ENCODE measurements at places on chromosomes 3 and 15.

DNA sequence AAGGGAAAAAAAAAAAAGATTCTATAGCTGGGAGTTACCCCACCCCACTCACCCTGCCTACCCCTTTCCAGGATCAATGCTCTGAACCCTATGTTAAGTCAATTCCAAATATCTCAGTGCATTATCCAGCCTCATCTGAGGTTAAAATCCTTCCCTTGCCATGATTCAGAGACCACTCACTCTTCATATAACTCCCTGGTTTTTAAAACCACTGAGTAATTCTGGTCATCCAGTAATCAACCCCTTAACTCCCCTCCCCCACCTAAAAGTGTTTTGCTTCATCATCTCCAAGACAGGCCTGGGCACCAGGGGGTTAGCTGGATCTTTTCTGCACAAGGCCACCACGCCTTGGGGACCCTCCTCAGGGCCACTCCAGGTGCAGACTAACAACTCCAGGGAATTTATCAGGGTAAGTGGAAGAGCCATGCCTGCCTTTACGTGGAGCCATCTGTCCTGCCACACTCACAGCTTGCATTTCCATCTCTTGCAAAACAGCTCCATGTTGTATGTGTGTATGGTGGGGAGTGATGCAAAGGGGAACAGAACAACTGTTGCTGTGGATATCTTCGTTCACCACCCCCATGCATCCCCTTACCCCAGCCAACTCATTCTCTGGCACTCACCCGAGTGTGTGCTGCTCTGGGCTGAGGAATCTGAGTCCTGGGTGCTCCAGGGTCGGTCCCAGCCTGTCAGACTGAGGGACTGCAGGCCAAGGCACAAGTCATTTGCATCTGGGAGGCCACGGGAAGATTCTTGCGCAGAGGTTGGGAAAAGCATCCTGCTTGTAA lies 30.7 kb upstream of the RPS17 start:
- DNase-seq = no peak

DNA sequence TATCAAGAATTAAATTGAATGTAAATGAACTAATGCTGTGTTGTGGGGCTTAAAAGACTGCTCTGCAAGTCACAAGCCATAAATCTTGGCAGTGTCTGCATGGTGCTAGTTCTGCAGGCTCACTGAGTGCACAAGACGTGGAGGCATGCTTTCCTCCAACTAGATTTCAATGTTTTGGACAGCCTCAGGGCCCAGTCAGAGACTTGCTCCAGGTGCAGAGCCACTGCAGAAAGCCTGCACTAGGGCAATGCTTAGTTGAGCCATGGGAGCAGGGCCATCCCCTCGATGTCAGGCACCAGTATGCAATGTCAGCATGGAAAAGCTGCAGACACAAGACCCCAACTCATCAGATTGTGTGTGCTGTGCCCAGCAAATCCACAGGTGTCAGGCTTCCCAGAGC lies 234.5 kb upstream of the CDIN1 start:
- no peak for DNase-seq

DNA sequence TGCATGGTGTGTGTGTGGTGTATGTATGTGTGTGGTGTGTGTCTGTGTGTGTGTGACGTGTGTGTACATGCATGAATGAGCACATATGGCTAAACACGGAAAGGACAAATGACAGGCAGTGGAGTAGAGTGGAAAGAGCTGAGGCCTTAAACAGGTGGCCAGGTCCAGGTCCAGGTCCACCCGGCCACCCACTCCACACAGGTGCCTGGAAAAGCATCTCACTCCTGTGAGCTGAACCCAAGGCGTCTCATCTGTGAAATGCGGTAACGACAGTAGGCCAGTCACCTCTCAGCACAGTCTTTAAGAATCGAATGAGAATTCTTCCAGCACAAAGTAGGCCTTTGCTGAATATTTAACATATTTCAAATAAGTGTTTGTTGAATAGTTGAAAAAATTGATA lies 58.7 kb downstream of the ATP10A start:
- no peak for DNase-seq

GRCh38 chr3:143443851-143444331 lies 324.3 kb downstream of the CHST2 start:
- no peak for DNase-seq

DNA sequence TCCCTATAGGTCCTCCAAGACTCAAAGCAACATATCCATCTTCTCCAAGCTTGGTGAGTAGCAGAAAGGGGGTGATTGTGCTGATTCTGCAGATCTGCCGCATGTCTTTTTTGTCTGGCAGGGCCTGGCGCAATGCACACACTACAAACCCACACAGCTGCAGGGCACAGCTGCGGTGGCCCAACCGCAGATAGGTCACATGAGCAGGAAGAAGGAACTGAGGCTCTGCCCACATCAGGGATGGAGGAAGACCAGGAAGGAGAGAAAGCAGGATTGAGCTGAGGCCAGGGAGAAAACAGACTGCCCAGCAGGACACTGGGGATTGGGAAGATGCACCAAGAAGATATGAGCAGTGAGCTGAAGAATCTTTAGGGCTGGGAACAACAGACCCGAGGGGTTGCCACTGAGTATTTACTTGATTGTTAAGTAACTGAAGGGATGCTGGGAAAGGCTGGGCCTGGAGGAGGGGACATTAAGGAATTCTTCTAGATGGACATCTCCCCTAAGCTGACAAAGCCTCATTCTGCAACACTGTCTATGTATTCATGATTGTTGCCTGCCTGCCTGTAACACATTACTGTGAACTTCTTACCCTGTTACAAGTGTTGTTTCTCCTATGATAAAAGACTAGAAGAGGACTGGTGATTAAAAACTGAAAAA lies 126.7 kb downstream of the MYLK start:
- DNase-seq = no peak

DNA sequence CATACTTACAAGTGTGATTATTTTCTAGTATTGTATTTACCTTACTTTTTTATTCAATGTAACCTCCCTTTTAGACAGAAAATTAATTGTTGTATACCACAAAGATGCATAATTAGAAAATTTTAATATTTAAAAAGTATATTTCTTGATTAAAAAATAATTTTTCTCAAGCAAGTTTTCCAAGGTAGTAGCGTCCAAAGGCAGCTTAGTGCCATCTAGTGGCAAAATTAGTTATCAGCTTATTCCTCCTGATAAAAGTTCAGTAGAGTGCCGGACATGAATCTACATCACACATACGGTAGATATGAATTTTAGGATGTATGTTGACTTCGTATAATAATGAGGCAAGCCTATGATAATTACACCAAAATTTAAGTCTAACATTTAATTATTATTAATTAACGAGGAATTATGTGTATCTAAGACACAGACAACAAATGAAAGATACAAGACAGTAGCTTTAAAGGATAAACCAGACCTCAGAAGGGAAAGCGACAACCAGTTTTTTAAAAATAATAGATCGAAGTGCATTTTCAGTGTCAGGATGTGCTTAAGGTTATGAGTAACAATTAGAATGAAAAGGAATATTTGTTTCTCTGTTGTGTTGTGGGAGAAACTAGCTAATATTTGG lies 405.9 kb downstream of the ROBO1 start:
- DNase-seq = no peak

- DNase-seq = no peak
Measured at GRCh38 chr15:39998511-39999077, 40.4 kb downstream of the SRP14 start.

DNA sequence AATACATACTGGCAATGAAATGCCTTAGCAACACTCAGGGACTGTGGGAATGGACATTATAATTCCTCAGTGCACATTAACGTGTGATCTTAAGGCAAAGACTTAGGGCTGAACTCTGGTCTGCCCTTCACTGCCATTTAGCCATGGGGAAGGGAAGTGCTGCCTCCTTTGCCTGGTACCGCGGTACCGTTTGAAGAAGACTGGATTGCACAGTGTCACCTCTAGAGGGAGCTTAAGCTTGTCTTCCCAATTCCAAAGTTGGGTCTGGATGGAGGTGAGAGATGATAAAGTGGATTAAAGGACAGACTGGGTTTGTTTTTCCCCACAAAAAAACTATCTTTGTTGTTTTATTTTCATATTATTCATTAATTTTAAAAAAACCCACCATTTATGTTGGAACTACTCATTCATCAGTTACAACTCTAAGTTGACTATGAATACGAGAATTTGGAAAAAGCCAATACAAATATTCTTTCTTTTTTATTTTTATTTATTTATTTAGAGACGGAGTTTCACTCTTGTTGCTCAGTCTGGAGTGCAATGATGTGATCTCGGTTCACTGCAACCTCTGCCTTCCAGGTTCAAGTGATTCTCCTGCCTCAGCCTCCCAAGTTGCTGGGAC lies 60.0 kb upstream of the SYN2 start:
- no peak for DNase-seq

DNA sequence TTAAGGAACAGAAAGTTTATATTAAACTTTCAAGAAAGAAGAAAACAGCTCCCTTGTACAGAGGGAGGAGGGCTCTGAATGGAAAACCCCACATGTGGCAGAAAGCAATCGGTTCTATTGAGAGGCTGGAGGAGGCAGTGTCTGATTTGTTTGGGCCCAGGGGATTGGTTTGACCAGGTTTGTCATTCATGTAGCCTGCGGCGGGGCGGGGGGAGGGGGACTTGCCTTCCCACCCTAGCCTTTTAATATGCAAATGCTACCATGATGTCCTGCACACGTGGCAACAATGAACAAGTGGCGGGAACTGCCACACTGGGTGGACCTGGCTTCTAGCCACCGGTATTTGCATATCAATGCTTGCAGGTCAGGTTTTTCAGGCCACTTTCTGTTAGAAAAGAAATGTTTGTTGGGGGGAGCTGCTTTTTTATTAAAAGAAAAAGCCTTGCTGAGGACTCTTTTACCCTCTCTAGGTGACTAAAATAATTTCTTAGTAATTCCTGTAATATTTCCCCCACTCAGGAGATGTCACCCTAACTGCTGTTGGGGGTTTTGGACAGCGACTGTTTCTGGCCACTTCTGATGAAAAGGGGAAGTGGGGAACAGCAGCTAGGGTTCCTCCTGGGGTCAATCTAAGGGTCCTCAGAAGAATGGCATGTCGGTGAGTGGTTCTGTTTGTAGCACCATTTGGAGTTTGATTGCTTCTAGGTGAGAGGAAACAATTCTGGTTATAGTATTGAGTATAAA lies 691.2 kb downstream of the TBL1XR1 start:
- no peak for DNase-seq

DNA sequence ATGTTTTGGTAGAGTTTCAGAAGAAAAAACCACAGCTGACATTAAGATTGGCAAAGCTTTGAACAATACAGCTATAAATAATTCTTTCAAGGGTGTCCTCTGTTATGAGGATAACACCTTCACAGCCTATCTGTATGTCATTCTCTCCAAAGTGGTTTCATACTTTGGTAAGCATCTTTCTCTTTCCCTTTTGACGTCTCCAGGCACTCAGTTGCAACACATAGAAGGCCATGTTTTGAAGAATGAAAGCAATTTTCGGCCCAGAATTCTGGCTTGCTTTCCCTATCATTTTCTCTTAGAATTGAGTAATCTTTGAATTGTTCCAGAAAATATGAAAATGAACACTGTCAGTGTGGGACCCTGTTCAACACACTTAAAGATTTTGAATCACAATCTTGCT lies 200.0 kb upstream of the CBLB start:
- no peak for DNase-seq

DNA sequence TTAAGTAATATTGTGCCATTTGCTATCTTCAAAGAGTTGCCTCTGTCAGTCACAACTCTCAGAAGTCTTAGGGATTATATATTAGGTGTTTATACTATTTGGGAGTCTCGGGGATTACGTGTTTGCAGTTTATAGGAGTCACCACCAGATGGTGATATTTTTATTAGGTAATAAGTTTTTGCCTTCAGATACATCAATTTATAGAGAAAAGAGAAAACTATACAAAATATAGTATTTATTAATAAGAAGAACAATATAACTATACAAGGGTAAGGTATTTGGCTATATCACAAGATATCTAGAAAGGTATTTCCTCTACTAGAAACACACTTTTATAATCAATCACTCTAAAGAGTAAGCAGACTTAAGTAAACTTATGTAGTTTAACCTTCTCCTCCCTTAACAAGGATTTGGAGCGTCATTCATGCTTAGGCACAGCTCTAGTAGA lies 10.7 kb upstream of the DHX36 start:
- DNase-seq = no peak

DNA sequence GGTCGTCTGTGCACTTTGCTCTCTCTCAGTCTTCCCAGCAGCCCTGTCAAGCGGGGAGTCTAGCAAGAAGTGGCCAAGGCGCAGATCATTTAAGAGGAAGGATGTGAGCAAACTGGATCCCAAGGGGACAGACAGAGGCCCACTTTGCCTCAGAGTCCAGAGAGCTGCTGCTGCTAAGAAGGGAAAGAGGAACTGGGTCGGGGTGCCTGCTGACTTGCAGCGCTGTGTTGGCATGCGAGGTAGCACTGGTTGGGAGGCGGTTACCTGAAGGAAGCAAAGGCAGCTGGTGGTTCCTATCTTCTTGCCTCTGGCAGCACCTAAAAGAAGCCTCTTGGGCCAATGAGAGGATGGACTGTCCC lies 28.1 kb downstream of the SMAD3 start:
- DNase-seq = no peak

DNA sequence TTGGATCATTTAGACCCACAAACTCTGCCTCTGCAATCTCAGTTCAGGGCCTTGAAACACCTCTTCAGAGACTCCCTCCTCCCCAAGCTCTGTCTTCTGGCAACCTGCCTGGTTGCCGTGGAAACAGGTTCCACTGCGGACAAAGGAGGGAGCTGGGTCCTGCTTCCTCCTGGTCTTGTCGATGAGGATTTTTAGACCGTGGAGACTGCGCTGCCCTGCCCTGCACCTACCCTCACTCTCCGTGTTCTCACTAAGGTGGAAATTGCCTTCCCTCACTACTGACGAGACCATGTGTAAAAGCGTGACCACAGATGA lies at the start of gene RTP1:
TSS of gene RTP1 (plus strand) at position 152 of the 315 bp plus-strand sequence. CDS start at position 182, 30 bp downstream.
- no peak for DNase-seq

DNA sequence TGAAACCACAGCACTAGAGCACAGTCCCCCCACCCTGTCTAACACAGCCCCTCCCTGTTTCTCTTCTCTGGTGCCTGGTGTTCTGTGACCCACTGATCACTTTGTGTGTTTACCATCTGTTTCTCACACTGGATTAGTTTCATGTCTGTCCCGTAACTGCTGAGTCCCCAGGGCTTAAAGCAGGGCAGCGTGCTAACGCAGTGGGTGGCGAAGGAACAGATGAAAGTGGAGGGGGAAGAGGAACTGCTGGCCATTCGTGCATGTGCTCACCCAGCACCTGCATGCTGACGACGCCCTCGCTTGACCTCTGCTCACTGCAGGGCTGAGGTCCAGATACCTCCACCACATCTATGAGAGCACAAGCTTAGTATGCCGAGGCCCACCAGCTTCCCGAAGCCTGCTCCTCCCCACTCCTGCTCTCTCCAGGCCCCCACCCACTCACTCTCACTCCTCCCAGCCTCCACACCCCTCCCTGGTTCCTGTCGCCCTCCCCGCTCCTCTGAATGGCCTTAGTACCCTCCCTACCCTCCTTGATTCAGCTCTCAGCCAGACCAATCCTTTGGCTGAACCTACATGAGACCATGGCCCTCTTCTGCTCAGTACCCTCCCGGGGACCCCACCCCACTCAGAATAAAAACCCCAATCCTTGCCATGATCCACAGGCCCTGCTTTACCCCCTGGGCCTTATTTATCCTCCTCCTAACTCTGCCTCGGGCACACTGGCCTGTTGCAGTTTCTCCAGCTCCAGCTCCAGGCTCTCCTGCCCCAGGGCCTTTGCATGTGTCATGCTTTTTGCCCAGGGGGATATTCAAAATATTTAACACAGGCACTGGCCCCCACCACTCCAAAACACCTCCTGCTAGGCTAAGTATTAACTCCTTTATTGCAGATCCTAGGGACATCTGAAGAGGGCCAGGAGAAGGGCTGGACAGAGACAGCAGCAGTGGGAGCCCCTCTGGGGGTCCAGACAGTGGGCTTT lies 15.1 kb upstream of the IQSEC1 start:
- no peak for DNase-seq
